Stimulated activated CD8-positive, alpha-beta memory T cell treated with anti-CD3 and anti-CD28 coated beads, Interleukin-4, amount 100 ng/mL, for 1 hour (primary cell): ENCODE measurements at places on chromosomes 7 and 10.

DNA sequence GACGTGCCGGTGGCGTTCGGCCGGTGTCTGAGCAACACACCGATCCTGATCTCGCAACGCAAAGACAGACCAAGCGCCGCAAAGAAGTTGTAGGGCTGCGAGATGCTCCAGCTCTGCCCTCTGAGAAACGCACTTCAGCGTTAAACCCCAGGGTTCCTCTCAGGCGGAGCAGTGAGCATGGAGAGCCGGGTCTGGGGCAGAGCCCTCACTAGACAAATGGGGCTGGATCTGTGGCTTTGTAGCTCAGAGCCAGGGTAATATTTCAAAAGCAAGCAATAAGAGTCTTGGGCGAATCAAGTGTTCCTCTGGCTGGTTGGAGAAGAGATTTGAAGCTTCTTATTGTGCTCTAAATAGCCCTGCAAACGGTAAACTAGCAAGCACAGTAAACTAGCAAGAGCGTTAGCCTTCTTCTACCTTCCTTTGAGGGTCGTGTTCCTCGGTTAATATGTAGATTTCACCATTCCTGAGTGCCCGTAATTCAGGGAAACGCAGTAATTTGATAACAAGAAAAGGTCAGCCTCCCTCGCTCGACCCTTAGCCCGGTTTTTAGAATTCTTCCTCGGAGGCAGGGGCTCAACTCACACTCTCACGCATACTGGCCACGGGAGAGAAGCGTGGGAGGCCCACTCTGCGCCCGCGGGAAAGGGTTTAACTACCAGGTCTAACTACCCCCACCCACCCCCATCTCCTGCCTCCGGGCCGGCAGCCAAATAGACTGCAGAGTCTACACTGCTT, 6.7 kb downstream of the SKAP2 start:
- no peak for DNase-seq

- no peak for DNase-seq
Observed at GRCh38 chr10:104230490-104230889, 1.7 kb downstream of the CFAP43 start.

DNA sequence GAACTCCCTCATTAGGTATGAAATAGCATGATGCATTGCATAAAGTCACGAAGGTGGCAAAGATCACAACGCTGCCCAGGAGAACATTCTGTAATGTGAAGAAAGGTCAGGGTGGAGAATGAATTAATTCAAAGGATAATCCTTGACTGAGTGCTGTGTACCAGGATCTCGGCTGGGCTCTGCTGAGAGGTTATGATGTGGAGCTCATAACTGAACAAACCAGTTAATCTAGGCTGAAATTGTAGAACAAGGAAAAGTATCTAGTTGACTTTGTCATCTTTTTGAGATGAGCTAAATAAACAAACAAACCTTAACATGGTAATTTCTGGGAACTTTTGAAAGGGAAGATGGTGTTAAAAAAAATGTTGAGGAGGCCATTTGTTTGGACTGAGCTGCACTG, 6.1 kb downstream of the MSMB start:
- no peak for DNase-seq

- DNase-seq, result no peak
Observed at GRCh38 chr10:33559105-33559504, 224.6 kb upstream of the NRP1 start.

DNA sequence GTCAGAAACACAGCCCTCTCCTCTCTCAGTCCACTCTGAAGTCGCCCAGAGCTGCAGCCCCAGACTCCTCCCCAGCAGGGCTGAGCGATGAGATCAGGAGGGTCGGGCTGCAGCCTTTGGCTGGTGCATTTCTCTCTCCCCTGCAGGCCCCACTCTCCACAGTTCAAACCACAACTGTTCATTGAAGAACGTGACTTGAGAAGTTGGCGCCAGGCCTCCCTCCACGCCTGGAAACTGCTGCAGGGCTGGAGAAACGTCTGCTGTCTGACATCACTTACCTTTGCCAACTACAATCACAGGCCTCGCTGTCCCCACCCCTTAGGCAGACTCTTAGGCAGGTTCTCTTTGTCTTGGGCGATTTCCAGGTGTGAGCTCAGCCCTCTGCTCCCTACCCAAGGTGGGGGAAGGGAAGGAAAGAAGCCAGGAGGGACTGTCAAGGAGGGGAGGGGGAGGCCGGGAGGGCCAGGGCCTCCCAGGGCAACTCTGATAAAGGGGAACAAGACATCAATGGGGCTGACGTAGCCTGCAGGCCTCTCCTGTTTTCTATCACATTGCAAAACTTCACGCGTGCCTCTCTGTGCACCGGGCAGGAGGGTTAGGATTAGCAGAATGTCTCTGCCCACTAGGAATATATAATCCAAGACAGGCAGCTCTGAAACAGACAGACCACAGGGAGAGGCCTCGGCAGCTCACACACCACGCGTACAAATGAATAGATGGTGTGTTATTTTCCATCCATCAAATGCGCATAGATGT, 32.7 kb downstream of the CALML5 start:
- DNase-seq, result no peak

GRCh38 chr10:88819290-88819689, 16.8 kb downstream of the LIPM start:
- no peak for DNase-seq

DNA sequence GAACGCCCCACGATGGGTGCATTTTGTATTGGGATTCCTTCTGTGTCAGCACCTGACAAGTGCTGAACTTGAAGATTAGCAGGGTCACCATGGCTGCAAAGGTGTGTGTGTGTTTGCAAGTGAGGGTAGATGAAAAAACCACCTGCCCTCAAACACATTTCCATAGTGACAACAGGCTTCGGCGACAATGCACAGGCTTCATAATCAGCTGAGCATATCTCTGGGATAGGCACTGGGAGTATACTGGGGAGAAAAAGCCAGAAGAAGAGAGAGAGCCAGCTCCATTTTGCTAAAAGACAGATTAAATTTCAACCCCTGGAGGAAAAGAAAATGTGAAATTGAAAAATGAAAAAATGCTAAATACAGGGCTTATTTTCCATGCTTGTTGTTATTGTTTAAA, 656.1 kb downstream of the INHBA start:
- DNase-seq, result no peak

GRCh38 chr10:44125879-44126278, 259.0 kb downstream of the CXCL12 start:
- no peak for DNase-seq

DNA sequence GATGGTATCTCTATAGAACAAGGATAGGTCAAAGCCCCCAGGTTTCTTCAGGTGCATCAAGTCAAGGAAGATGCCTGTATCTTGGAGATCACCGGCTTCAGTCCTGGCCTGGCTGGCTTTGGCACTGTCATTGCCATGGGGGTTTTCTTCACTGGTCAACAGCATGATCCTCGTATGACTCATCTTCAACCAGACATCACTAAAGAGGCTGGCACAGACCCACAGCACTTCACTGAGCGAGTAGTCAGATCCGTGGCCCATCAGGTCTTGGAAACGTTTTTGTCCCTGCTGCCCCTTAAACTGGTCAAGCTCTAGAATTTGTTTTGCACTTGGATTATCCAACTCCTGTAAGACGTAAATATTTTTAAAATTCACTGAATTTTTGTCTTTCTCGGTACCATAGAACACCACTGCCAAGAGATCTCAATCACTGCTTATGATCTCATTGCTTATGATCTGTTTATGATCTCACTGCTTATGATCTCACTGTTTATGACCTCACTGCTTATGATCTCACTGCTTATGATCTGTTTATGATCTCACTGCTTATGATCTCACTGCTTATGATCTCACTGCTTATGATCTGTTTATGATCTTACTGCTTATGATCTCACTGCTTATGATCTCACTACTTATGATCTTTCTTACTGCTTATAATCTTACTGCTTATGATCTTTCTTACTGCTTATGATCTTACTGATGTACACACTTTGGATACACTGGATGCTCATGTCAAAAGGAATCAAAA, 135.2 kb downstream of the CYP26A1 start:
- DNase-seq, result no peak

DNA sequence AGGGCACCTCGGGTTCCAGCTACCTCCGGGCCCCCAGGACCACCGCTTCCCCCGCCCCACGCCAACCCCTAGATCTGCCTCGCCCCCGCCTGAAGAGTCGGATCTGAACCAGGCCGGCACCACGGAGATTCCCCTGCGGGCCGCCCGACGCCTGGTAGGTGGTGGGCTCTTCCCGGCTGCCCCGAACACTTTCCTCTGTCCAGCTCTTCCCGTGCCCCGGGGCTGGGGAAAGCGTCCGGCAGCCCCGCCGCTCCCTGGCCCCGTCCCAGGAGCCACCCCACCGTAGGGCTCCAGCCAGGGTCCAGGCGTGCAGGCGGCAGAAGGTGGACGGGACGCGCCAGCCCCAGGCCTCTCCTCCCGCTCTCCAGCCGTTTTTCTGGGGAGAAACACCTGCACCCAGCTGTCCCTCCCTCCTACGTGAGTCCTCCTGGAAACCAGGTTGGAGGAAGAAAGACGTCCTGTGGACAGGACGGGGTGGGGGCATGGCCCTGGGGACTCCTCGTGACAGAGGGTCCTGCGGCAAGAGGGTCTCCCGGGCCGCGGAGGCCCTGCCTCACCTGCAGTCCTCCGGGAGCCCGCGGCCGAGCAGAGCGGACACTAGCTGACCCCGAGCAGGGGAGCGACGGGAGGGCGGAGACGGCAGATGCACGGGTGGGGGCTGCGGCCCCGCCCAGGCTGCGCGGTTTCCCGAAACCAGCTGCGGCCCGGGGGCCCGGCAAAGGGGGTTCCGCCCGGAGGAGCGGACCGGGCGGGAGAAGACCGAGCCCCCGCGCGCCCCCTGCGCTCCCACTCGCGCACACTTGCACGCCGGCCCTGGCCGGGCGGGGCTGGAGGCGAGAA, at the start of gene TMEM176B:
TSS of gene TMEM176B (minus strand) at position 624 of the 840 bp plus-strand sequence. CDS start 3,795 bp downstream, outside the sequence.
- DNase-seq, result no peak

DNA sequence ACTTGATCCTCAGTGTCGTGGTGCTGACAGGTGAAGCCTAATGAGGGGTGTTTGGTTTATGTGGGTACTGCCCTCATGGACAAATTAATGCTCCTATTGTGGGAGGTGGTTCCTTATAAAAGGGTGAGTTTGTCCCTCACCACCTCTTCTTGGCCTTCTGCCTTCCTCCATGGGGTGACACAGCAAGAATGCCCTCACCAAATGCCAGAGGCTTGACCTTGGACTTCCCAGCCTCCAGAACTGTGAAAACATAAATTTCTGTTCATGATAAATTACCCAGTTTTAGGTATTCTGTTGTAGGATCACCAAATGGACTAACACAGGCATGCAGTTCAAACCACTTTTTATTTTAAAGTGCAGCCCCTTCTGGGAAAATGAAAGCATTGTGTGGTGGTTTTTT, 39.4 kb downstream of the BAMBI start:
- no peak for DNase-seq

GRCh38 chr10:7665767-7666166, 999 bp downstream of the ITIH5 start:
- DNase-seq, result no peak

- no peak for DNase-seq
Observed at GRCh38 chr10:16116404-16117304, 256.3 kb upstream of the MINDY3 start.

- no peak for DNase-seq
Observed at GRCh38 chr10:12670004-12670403, 320.7 kb downstream of the CAMK1D start.

DNA sequence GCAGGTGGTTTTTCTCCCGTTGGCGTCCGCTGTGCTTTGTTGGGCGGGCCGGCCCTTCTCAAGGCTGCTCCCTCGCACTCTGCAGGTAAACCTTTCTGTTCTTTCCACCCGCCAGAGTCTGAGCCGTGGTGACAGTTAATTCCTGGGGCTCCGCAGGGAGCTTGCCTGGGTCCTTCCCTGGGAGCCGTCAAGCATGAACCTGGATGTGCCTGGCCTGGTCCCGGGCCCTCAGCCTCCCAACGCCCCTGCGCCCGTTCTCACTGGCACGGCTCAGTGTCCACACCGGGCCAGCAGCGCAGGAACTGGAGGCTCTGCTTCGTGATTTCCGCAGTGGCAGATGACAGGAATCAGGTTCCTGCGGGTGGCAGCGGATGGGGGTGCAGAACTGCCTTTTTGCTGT, 10.9 kb upstream of the NKX6-2 start:
- no peak for DNase-seq

DNA sequence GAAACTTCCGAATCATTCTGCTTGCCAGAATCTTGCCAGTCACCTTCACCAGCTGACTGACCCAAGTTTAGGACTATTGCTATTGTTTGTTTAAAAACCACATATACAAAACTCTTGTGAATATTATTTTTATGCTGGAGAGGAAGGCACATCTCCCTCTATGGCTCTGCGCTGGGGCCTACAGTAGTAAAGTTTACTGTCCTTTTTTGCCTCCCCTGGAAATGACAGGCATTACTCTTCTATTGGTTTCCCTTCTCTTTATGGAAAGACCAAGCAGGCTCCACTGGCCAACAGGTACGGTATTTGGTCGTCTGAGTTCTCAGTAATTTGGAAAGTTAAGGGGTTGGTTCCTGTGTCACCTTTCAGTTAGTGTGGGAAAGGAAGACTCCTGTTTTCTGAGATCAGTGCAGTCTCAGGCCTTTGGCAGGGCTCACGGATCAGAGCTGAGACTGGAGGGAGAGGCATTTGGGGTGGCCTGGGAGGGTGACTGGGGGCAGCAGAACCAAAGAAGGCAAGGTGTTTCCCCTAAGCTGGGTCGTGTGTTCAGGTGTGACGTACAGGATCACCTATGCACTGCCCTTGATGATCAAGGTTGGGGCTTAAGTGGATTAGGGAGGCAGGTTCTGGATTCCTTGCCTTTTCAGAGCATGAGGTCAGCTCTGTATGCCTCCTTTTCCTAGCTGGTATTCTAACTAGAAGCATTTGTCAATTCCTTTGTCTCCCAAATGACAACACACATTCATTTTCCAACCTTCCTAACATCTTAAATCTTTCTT, 16.0 kb upstream of the KIF5B start:
- no peak for DNase-seq

DNA sequence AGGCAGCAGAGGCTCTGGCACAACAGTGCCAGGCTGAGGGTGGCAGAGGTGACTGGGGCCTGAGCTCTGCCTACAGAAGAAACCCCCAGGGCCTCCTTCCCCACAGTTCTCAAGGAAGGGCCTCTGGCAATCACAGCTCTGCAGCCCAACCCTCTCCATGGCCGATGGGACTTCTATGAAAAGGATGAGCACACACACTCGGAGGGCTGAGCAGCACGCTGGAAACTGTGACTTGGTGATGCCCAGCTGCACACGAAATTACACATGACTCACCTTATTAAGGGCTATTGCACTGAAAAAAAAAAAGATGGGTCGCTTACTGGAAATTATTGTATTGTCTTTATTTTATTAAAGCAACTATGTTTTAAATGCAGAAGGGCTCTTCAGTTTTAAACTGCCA, 42.9 kb upstream of the LRRC18 start:
- DNase-seq, result no peak

DNA sequence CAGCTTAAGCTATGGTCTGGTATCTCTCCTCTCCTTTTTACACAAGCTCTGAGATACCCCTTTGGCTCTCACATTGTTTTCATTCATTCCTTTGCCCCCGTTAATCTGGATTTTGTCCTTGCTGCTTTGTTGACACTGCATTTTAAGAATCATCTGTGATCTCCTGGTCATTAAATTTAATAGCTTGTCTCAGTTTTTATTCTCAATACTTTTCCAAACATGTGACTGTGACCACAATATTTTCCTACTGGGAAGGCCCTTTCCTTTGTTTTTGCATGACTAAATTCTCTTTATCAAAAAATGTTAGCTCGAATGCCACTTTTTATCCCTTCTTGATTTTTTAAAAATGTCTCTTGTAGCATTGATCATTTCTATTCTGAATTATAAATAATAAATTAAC, 171.2 kb downstream of the SUGCT start:
- no peak for DNase-seq

- no peak for DNase-seq
Observed at GRCh38 chr7:142476077-142476476, 218.2 kb upstream of the PRSS58 start.
